ENCODE measurements at places on chromosomes 6 and 20. TPM values are rescaled to one million over a fixed set of nuclear protein-coding genes. Genes with fewer than 3 reads are reported as not detected.

TAB2 gene
- total RNA-seq: 115 TPM

NFATC2 gene
- 55.8 TPM for total RNA-seq

GPR63 gene
- total RNA-seq: 1.2 TPM

IRAK1BP1 gene
- total RNA-seq: 2.4 TPM

SPDEF gene
- 0.13 TPM for total RNA-seq

JPH2 gene
- 0.10 TPM for total RNA-seq

NOTCH4 gene
- 0.55 TPM for total RNA-seq

TAAR2 gene
- not detected for total RNA-seq

OR2H2 gene
- not detected for total RNA-seq

PTCRA gene
- total RNA-seq: not detected

FAM209A gene
- 1.6 TPM for total RNA-seq

CDK5RAP1 gene
- total RNA-seq: 37.5 TPM

GRCh38 chr20:43092386-43093088 lies 97.2 kb downstream of the PTPRT start:
- no peaks in the 10 kb centered on the region for H3K36me3 ChIP-seq
- no peak for DNase-seq
- H3K27me3 ChIP-seq: no peaks in the 10 kb centered on the region
- no peak overlapping the region for H3K4me3 ChIP-seq

GRCh38 chr6:85068221-85068620 lies 303.8 kb upstream of the TBX18 start:
- no peak overlapping the region for H3K27ac ChIP-seq
- no peak for DNase-seq
- H3K4me3 ChIP-seq: no peak overlapping the region
- H3K27me3 ChIP-seq: no peaks in the 10 kb centered on the region
- no peaks in the 10 kb centered on the region for H3K4me1 ChIP-seq

DNA sequence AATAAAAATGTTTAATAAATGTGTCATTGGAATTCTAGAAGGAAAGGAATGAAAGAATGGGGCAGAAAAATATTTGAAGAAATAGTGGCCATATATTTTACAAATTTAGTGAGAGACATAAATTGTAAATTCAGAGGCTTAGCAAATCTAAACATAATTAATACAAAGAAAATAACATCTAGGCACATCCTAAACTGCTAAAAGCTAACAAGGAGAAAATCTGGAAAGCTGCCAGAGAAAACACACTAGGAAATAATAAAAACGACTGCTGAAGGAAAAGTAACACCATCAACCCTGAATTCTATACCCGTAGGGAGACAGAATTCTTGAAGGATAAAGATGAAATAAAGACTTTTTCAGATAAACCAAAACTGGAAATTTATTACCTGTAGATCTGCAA lies 23.8 kb downstream of the CYB5R4 start:
- H3K4me1 ChIP-seq: peaks cover 4% of the 10 kb centered on the region
- no peak overlapping the region for H3K27ac ChIP-seq
- no peak for DNase-seq
- H3K36me3 ChIP-seq: no peaks in the 10 kb centered on the region
- H3K27me3 ChIP-seq: no peaks in the 10 kb centered on the region

DNA sequence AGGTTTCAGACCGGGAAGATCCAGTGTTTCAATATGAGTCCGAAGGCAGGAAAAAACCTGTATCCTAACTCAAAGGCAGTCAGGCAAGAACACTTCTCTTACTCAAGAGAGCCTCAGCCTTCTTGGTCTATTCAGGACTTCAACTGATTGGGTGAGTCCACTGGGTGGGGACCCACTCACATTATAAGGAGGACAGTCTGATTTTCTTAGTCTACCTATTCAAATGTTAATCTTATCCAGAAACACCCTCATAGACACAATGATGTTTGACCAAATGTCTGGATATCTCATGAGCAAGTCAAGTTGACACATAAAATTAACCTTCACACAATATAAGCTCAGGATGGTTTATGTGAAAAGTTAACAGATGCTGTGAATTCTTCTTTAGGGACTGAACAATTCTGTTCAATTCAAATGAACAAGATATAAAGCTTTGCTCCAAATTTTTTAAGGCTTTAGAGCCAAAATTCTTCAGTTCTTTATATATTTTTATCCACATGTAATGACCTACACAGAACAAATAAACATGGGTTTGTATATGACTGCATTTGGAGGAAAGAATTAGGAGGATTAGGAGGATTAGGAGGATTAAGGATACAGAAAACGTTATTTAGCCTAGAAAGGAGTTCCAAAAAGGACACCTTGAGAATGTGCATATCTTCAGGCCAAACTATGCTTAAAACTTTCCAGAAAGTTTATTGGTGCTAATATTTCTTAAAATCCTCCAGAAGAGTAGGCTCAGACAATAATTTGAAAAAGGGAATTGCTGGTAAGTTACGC lies 35.3 kb upstream of the LAMA2 start:
- H3K27me3 ChIP-seq: peaks cover 4% of the 10 kb centered on the region
- H3K4me3 ChIP-seq: no peak overlapping the region
- H3K4me1 ChIP-seq: no peaks in the 10 kb centered on the region
- H3K36me3 ChIP-seq: no peaks in the 10 kb centered on the region
- H3K27ac ChIP-seq: no peak overlapping the region
- no peak for DNase-seq

DNA sequence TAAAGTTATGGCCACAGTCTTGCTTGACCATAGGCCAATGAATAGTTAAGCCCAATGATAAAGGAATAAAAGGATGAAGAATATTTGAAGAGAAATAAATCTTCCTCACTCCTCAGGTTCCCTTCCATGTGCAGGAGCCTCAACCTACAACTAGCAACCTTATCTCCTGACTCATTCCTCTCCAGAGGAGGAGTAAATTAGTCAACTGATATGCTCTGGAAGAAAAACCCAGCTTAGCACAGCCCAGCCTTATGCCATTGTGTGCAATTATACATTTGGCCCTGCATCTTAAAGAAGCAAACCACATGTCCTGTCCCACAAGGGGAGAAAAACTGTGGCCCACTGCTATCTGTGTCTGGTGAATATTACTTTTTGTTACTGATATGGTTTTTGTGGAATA lies 82.1 kb downstream of the PHIP start:
- H3K27me3 ChIP-seq: no peaks in the 10 kb centered on the region
- no peak overlapping the region for H3K4me3 ChIP-seq
- H3K27ac ChIP-seq: no peak overlapping the region

DNA sequence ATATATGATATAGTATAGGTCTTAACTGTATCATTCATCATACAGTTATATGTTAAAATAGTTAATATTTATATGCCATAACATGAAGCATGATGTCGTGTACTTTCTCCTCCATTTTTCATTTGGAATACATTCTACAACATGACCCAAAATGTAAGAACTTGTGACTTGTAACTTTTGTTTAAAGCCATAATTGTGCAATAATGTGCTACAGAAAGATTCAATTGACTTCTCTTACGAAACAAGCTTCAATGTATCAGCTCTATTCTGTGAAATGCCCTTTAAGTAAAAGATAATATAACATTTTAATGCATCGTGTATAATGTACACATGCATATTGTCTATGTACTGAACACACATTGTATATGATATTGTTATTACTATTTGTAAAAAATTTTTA lies 76.7 kb upstream of the FABP7 start:
- DNase-seq: no peak
- H3K27me3 ChIP-seq: peaks cover 3% of the 10 kb centered on the region
- no peak overlapping the region for H3K27ac ChIP-seq
- H3K36me3 ChIP-seq: no peaks in the 10 kb centered on the region
- no peak overlapping the region for H3K4me3 ChIP-seq
- no peaks in the 10 kb centered on the region for H3K4me1 ChIP-seq

DNA sequence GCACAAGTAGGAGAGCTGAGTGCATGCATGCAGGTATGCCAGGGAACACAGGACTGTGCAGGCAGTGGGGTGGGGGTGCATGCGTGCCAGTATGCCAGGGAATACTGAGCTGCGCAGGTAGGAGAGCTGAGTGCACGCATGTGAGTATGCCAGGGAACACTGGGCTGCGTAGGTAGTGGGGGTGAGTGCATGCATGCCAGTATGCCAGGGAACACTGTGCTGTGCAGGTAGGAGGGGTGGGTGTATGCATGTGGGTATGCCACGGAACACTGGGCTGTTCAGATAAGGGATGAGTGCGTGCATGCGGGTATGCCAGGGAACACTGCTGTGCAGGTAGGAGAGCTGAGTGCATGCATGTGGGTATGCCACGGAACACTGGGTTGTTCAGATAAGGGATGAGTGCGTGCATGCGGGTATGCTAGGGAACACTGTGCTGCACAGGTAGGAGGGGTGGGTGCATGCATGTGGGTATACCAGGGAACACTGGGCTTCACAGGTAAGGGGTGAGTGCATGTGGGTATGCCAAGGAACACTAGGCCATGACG lies 77.4 kb downstream of the LRFN2 start:
- H3K36me3 ChIP-seq: no peaks in the 10 kb centered on the region
- H3K4me1 ChIP-seq: peaks cover 18% of the 10 kb centered on the region
- no peak overlapping the region for H3K27ac ChIP-seq
- DNase-seq: no peak

- H3K27ac ChIP-seq: no peak overlapping the region
- no peaks in the 10 kb centered on the region for H3K4me1 ChIP-seq
Measured at GRCh38 chr6:105859457-105859856, 226.7 kb upstream of the PRDM1 start.

DNA sequence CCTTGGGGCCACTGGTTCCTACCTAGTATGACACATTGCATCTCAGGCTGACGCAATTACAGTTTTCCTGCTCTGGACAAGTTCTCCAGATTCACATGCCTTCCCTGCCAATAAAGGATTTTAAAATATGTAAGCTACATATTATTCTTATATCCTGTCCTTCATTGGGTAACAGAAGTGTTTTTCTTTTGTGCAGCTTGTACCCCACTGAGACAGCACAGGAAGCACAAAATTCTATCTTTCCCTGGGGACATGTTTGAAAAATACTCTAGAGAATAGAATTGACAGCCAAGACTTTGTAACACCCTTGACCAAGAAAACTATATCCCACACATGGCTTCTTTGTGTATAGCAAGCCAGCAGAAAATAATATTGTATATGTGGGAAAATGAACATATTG lies 456.8 kb downstream of the MAFB start:
- H3K27ac ChIP-seq: no peak overlapping the region
- no peak for DNase-seq
- no peaks in the 10 kb centered on the region for H3K4me1 ChIP-seq
- H3K27me3 ChIP-seq: no peaks in the 10 kb centered on the region

GRCh38 chr20:33348136-33348937 lies 53.0 kb downstream of the CDK5RAP1 start:
- H3K4me3 ChIP-seq: no peak overlapping the region
- H3K27me3 ChIP-seq: no peaks in the 10 kb centered on the region
- H3K4me1 ChIP-seq: no peaks in the 10 kb centered on the region

DNA sequence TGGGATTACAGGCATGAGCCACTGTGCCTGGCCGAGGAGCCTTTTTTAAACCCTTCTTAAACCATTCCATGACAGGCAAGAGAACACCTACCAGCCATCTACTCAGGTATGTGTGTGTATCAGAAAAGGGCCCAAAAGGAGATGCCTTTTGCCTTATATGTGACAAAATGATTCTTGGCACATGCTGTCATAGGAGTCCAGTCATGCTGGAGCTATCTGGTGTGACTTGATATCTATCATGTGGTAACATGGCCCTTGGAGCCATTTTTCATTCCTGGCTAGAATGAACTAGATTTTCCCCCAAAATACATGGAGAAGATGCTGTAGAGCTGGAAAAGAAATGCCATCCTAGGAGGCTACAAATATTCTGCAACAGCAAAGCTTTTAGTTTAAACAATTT lies 129.1 kb downstream of the DST start:
- no peaks in the 10 kb centered on the region for H3K36me3 ChIP-seq
- no peak for DNase-seq
- no peak overlapping the region for H3K27ac ChIP-seq
- no peaks in the 10 kb centered on the region for H3K4me1 ChIP-seq
- no peak overlapping the region for H3K4me3 ChIP-seq

GRCh38 chr20:5178046-5178445 lies 51.2 kb downstream of the CDS2 start:
- no peak overlapping the region for H3K4me3 ChIP-seq
- DNase-seq: no peak
- no peaks in the 10 kb centered on the region for H3K27me3 ChIP-seq

DNA sequence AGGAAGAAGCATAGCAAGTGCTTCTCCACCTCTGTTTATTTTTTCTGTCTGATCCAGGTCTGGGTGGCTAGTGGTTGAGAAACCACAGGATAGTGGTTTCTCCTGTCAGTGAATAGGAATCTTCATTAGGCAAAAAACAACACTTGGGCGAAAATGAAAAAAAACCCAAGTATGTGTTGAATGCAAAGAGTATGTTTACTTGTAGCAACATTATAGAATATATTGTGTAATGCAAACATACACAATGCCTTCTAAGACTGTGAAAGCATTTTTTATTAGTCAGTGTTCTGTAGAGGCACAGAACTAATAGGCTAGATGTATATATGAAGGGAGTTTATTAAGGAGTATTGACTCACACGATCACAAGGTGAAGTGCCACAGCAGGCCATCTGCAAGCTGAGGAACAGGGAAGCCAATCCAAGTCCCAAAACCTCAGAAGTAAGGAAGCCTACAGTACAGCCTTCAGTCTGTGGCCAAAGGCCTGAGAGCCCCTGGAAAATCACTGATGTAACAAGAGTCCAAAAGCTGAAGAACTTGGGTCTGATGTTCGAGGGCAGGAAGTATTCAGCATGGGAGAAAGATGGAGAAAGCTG lies 111.1 kb downstream of the UST start:
- H3K36me3 ChIP-seq: no peaks in the 10 kb centered on the region
- DNase-seq: no peak
- no peaks in the 10 kb centered on the region for H3K4me1 ChIP-seq
- H3K27ac ChIP-seq: no peak overlapping the region

DNA sequence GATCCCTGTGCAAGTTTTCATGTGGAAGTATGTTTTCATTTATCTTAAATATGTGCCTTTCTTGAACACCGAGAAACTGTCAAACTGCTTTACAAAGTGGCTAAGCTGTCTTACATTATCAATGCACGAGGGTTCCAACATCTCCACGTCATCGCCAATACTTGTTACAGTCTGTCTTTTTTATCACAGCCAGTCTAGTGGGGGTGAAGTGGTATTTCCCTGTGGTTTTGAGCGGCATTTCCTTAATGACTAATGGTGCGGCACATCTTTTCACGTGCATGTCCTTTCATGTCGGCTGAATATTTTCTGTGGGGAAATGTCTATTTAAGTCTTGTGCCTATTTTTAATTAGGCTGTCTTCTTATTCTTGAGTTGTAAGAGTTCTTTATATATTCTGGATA lies 280.4 kb downstream of the FOXC1 start:
- peaks cover 6% of the 10 kb centered on the region for H3K36me3 ChIP-seq
- H3K4me3 ChIP-seq: no peak overlapping the region
- H3K27me3 ChIP-seq: no peaks in the 10 kb centered on the region
- no peak overlapping the region for H3K27ac ChIP-seq
- no peak for DNase-seq

- no peaks in the 10 kb centered on the region for H3K27me3 ChIP-seq
- no peaks in the 10 kb centered on the region for H3K4me1 ChIP-seq
- no peaks in the 10 kb centered on the region for H3K36me3 ChIP-seq
- no peak for DNase-seq
- no peak overlapping the region for H3K4me3 ChIP-seq
Measured at GRCh38 chr6:97923249-97923648, 640.2 kb upstream of the MMS22L start.
